Stimulated activated CD4-positive, alpha-beta T cell treated with anti-CD3 and anti-CD28 coated beads, Interleukin-1b, Interleukin-23, amount 100 ng/mL, for 1 hour (primary cell): ENCODE measurements at places on chromosomes 3 and 15.

- no peak for DNase-seq
Observed at GRCh38 chr3:115423170-115423569, 200.1 kb upstream of the GAP43 start.

- no peak for DNase-seq
Observed at GRCh38 chr3:37709946-37710640, 151.6 kb upstream of the CTDSPL start.

DNA sequence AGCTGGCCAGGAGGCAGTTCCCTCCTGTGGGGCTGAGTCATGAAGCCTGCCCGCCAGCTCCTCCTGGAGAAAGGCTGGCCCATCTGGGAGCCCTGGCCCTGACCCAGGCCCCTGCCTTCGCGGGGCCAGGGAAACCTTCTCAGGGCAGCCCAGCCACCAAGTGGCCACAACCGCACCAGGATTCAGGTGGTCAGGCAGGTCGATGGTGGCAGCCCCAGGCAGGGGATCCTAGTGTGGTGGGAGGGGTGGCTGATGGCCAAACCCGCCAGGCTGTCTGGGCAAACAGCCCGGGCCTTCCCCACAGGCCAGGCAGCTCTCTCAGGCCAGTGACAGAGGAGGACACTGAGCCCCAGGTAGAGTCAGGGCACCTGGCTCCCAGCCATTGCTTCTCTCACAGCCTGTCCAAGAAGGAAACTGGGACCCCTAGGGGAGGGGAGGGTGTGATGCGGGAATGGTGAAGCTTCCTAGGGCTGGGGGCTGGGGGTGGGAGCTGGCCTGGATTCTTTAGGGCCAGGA is 1.2 kb downstream of the TWF2 start:
- DNase-seq: no peak

DNA sequence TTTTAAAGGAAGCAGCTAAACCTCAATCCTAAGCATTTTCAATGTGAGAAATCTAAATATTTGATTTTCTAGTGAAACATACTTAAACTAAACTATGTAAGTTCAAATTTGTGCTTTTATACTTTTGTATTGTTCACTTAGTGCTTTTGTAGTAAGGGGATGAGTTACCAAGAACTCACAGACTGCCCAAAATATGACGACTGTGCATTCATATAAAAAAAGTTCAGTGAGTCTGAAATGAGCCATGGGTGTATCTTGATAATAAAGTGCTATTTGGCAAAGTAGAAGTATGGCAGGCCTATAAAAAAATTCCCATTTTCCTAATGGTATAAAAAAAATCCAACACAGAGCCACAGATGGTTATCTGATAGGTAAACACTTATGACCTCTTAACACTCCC is 66.2 kb downstream of the NPTN start:
- no peak for DNase-seq

- no peak for DNase-seq
Observed at GRCh38 chr15:70528270-70528706, 235.1 kb downstream of the UACA start.

DNA sequence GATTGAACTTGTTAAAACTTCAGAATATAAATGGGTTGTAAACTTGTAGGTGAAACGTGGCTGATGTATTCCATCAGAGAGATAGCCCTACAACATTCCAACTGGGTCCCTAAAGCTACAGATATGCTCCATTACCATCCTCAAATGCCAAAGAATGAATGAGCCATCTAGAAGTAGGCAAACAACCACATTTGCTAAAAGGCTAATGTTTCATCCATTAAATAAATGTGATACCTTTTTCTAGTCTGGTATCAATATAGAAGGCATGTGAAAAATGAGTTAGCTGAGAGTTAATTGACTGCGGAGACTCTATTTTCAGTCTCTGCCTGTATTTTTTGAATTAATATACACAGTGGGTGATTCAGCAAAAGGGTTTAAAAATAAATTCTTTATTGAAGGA is 203.8 kb downstream of the RBMS3 start:
- DNase-seq: no peak

- no peak for DNase-seq
Observed at GRCh38 chr3:52186729-52187128, 11.2 kb upstream of the ALAS1 start.

- no peak for DNase-seq
Observed at GRCh38 chr15:87031540-87032230, 952.0 kb downstream of the AGBL1 start.

GRCh38 chr3:141405591-141405990 is 37.3 kb downstream of the ZBTB38 start:
- no peak for DNase-seq
